ENCODE measurements at places on chromosomes 13 and 19.

DNA sequence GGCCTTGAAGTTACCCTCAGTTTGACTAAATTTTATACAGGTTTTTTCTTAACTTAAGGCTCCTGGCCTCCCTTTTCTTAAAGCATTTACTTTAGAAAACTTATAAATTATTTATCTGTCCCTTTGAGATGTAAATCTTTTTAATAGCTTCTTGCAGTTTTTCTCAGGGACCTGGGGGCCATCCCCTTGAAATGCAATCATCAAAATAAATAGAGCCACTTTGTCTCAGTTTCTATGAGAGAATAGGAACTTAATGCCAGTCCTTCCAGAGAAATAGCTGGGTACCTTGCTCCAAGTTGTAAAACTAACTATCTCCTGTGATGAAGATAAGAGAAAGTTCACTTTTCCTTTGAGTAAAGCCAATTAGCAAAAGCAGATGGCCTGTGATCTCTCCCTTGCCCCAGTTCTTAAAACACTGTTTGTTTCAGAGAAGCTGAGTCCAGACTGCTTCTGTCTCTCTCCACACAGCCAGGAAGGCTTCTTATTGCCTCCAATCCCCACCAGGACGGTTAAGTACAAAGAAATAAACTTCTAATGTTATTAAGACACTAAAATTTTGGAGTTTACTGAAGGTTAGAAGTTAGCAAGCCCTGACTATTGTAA is 913.1 kb downstream of the OLFM4 start:
- no peak for DNase-seq

- no peak for DNase-seq
These were observed 179.7 kb downstream of the STK24 start for GRCh38 chr13:98397221-98397620.

DNA sequence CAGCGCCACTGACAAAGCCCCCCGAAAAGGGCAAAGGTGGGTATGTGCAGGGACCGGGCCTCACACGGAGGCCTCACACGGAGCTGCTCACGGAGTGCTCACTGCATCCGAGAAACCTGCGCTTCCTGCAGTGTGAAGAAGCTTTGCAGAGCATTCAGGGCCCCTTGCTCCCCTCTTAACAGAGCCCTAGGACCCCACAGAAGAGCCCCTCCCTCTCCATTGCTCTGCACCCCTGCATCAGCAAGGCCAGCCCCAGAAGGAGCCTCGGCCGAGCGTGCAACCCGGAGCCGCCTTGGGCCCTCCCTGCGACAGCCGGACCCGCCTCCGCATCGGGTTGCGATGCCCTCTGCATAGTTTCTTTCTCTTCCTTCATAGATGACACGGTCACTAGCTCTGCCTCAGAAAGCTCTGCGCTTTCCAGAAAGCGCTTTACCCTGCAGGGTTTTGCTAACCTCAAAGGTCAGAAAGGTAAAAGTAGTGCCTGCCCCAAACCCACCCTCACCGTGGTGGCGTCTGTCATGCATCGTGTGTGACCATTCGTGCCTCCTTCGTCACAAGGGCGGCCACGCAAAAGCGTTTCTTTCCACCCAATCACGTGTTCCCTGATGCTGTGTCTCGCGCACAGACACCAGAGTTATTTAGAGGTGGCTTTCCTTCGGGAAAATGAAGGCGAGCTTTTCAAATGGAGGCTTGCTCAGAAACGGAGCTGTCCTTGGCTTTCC is 15.7 kb upstream of the F7 start:
- no peak for DNase-seq

DNA sequence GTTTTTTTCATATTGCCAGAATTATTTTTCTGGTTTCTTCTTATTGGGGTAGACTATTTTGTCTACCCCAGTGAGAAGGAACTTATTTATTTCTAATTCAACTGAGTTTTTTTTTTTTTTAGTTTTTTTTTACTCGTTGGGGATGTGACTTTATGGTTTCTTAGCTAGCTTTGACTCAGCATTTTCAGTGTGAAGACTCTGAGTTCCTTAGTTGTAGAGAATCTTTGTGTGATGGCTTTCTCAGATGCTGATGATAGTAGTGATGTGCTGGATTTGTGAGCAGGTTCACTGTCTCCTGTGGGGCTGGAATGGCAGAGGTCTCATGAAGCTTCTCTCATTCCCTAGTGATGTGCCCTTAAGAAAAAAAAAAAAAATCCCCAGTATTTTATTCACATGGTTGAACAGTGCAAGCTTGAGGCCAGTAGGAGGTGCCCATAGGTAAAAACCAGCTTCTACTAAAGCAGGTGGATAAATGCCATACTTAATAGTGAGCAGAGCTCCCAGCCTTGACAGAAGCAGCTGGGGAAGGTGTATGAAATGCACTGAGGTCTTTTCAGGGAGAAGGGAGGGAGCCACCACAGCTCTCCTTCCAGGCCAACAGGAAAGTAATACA is 106.2 kb upstream of the KLF5 start:
- no peak for DNase-seq

- DNase-seq = no peak
These were observed 209.7 kb downstream of the SPRY2 start for GRCh38 chr13:80131204-80131603.

DNA sequence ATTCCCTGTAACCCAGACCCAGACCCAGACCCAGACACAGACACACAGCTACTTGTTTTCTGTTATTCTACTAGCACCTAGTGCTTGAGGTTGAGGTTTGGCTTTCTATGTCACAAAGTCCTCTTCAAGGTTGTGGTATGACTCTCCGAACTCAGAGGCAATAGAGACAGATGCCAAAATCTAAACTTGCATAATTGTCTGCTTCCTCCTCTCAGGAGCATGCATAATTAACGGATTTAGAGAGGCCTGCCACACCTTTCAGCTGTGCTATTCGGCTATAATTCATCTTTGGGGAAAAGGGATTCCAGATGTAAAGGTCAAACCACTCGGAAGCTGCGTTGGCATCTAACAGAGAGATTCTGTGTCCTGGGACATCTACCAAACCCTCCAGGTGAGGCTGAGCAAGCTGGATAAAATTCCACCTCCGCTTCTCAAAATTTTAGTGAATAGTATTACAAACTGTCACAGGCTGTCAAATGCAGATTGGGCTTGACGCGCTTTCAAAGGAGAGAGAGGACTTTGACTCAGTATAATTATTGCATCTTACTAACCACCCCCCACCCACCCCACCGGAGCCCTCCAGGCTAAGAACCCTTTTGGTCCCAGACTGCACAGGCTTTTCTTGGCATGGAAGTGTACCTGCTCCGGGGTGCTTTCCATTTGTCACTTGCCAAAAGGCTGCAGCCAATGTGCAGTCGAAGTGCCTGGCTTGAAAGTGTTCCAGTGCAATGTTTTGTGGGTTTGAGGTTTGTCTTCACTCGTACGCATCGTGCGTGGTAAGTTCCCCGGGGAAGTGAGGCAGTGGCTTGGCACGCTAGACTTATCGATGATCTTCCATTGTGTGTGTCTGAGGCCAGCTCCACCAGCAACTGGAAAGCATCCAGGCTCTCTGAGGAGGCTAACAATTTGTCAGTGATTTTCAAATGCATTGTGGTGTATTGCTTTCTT is 194.1 kb downstream of the TDRD3 start:
- DNase-seq = no peak

GRCh38 chr19:11204943-11205349 is 7.6 kb upstream of the KANK2 start:
- DNase-seq = no peak

GRCh38 chr19:19643158-19644053 is at the start of gene GMIP:
Gene GMIP (minus strand): TSS chr19:19643657. CDS start chr19:19643529, 128 bp downstream.
- peak; percentile 84 for DNase-seq

Measured in stimulated activated CD4-positive, alpha-beta T cell treated with anti-CD3 and anti-CD28 coated beads, Interleukin-1b, Interleukin-23, amount 100 ng/mL, for 48 hours (primary cell).